ENCODE measurements at places on chromosomes 2 and 18.

- DNase-seq: peak; percentile 79
Measured at GRCh38 chr2:13193075-13193474, 476.3 kb downstream of the TRIB2 start.

DNA sequence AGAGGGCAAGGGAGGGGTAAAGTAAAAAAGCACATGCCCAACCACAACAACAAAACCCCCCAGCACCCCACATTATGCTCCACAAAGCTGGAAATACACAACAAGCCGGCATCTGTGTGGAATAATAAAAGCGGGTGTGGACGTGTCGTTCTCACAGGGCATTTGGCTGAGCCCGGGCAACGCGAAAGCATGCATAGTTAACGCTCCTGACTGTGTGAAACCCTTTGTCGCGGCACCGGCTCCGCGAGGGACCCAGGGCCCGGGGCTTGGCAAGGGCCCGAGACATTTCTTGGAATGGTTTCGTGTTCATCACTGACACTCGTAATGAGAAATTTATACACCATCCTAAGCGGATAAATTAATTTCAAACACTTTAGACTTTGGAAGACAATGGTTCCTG is 165.6 kb downstream of the INHBB start:
- DNase-seq: no peak

- peak; percentile 58 for DNase-seq
Measured at GRCh38 chr2:102975996-102976975, 214.5 kb downstream of the TMEM182 start.

DNA sequence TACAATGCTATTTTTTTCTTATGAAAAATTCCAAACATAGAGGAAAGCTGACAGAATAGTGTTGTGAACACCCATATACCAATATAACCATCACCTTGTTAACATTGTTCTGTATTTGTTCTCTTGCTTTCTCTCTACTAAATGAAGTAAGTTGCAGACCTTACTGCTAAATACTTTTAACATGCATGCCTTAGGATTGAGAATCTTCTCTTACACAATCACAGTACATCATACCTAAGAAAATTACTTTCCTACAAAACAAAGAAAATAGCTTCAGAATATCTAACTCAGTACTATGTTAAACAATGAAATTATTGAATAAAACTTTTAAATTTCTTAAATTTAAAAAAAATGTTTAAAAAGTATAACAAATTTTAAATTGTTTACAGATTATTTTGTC is 136.5 kb downstream of the UBR3 start:
- no peak for DNase-seq

DNA sequence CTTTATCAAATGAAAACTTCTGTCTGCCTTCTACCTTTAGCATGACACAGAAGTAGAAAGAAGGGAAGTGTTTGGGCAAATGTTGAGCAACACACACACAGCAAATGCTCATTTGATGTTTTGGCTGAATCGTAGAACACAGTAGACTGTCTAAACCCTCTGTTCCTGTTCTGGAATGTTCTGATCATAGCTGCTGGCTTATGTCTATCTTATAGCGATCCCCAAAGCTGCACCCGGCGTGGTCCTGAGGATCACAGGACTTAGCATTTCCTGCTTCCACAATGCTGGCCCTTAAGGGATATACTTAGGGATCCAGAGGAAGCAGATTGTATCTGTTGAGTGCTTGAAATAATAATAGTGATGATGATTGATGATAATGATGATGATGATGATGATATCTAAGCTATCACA is 15.2 kb downstream of the GNLY start:
- DNase-seq: peak; percentile 64

DNA sequence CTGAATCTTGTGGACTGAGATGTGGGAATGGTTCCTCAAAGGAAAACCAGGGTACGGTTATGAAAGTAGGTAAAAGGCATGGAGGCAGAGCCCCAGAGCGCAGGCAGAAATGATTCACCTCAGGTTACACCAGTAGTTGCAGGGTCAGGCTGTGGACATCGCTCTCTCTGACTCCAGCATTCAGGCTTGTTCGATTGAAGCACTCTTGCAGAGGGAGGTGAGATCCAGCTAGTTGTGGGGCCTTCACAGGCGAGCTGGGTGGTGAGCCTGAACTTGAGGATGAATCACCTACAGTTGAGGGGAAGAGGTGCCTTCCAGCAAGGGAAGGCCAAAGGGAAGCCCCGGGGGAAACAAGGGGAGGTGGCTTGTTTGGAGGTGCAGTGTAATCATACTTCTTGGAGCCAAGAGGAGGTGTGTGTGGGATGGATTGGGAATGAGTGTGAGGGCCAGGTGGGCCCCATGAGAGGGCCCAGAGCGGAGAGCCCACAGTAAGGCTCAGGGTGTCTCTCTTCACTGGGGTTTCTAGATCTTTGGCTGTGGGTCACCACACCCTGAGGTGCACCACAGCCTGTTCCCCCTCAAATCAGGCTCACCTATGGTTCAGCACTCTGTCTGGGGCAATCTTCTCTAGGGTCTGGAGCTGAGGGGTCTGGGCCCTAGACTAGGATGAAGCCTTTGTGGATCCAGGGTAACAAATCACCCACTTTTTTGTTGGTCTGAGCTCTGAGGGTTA is 48.5 kb upstream of the MCFD2 start:
- no peak for DNase-seq

DNA sequence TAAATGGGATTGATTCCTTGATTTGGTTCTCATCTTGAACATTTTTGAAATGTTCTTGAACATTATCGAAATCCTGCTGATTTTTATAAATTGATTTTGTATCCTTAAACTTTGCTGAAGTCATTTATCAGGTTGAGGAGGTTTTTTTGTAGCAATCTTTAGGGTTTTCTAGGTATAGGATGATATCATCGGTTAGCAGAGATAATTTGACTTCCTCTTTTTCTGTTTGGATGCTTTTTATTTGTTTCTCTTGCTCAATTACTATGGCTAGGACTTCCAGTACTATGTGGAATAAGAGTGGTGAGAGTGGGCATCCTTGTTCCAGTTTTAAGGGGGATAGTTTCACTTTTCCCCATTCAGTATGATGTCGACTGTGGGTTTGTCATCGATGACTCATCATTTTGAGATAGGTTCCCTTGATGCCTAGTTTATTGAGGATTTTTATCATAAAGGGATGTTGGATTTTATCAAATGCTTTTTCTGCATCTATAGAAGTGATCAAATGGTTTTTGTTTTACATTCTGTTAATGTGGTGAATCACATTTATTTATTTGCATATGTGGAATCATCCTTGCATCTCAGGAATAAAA is 201.5 kb upstream of the ZSWIM2 start:
- DNase-seq: peak; percentile 14

DNA sequence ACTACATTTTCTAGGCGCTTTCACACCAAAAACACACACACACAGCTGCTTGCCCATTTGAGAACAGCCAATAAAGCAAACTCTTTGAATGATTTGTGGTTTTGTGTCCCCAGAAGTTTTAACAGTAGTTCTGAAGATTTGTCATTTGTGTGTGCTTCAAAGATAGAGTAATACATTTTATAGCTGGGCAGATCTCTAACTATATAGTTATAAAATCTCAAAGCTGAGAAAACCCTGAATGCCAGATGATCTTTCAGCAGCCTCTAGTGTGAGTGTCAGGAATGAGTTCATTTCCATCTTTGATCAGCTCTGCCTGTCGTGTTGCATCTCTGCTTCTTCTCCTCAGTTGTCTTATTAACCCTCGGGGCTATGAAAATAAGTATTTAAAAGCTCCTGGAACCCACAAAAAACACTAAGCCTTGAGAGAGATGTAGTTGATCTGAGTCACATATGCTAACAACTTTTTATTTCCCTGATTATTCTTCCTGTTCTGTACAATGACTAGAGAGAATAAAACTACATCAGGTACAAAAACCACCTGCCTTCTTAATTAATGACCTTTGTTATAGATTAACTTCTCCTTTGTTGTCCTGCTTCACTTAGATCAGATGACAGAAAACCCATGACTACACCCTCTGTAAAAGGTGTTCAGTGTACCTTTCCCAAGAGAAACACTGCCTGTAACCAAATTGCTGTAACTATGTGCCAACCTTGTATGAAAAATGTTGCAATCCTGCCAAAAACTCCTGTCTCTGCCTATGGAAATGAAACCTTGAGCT is 30.0 kb upstream of the SLC3A1 start:
- no peak for DNase-seq

- DNase-seq: no peak
Measured at GRCh38 chr2:179336782-179337534, 72.3 kb upstream of the SESTD1 start.

DNA sequence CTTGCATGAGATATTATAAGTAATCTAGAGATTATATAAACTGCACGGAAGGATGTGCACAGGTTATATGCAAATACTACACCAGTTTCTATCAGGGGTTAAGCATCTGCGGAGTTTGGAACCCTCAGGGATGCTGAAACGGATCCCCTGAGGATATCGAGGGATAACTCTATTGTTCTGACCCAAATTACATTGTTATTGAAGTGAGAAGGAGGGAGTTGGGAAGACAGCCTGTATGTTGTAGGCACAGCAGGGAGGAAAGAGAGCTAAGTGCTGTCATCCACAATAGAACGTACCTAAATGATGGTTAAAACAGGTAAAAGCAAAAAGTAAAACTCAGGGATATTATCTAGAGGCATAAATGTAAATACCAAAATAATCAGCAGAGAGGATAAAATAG is 44.6 kb upstream of the SMAD2 start:
- no peak for DNase-seq
